ENCODE measurements at places on chromosomes 16 and 17.

- DNase-seq: no peak
Observed at GRCh38 chr17:70938336-70938735, 769.0 kb downstream of the KCNJ2 start.

- DNase-seq: no peak
Observed at GRCh38 chr16:82093666-82094300, 58.7 kb downstream of the HSD17B2 start.

GRCh38 chr17:66302761-66303626 is 581 bp downstream of the PRKCA start:
- DNase-seq: peak; percentile 34

DNA sequence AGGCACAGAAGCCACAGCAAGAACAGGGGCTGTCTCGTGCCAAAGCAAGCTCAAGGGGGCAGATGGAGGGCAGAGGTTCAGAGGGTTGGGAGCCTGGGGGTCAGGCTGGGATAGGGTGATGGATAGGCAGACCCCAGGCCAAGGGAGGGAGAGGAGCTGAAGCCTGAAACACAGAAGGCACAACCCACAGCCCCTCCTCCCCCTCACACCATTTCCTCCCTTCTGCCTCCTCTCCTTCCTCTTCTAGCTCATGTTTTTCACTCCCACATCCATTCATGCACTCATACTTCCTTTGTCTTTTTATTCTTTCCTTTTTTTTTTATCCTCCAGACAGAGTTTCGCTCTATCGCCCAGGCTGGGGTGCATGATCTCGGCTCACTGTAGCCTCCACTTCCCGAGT is 61.1 kb downstream of the SOCS1 start:
- DNase-seq: no peak

DNA sequence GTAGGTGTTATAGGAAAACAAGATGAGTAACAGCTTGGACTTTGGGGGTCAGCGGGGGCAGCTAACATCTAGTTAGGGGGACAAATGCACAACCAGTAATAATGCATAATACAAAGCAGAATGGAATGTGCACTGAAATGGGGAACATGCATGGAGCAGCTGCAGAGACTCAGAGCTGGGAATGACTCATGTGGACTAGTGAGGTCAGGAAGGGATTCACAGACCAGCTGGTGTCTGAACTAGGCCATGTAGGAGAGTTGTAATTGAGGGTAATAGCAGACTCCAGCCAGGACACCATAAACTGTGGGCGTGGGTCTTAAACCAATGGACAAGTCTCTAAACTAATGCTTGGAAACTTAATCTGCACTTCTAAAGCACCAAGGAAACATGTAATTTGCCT is 176.8 kb upstream of the ASIC2 start:
- peak; percentile 15 for DNase-seq

GRCh38 chr17:65888649-65889048 is 303.3 kb downstream of the CEP112 start:
- DNase-seq: peak; percentile 9

DNA sequence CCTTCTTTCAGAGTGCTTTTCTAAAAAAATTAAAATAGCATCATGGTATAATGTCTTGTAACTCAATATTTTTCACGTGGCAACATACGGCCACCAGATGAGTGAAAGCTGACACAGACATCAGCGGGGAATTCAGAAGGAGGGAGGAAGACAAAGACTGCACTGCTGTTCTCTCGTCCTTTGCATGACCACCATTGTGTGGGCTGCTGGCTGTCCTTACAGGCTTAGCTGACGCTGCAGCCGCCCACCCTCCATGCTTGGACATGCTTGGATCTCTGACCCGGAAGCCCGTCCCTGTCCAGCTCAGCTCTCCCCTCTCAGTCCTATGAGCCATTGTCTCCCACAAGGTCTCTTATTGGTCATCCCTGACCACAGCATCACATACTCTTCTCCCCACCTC is 11.4 kb upstream of the MLYCD start:
- no peak for DNase-seq

Measured in hepatic stellate cell (primary cell).